Skeletal muscle cell (primary cell): ENCODE measurements at places on chromosomes 11 and 22.
A peak's percentile ranks its signal among the peaks of the same experiment; 100 is the strongest.

DNA sequence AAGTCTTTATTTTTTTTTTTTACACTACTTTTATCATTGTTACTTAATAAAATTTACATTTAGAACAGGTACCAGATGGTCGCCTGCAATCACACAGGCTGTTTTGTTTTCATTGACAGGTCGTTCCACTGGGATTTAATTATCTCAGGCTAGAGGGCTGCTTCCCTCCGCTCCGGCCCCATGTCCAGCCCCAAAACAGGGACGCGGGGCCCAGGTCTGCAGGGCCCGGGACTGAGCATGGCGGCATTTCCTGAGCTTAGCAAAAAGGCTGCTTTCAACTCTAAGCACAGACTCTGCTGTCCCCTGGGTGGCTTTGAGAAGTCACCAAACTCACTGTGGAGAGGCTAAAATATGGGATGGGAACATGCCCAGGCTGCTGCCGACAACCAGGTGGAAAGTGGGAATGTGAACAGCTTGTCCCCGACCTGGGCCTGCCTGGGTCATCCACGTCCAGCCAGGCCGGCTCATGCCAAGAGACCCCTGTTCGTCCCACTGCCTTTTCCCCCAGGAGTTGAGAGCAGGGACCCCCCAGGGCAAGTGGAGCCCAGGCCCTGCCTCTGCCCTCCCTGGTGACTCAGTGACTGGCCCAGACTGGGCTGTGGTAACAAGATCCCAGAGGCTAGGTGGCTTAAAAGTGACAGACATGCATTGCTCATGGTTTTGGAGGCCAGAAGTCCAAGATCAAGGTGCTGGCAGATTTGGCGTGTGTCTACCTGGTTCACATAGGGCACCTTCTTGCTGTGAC, 150.0 kb downstream of the SHANK2 start:
- no peak for DNase-seq

DNA sequence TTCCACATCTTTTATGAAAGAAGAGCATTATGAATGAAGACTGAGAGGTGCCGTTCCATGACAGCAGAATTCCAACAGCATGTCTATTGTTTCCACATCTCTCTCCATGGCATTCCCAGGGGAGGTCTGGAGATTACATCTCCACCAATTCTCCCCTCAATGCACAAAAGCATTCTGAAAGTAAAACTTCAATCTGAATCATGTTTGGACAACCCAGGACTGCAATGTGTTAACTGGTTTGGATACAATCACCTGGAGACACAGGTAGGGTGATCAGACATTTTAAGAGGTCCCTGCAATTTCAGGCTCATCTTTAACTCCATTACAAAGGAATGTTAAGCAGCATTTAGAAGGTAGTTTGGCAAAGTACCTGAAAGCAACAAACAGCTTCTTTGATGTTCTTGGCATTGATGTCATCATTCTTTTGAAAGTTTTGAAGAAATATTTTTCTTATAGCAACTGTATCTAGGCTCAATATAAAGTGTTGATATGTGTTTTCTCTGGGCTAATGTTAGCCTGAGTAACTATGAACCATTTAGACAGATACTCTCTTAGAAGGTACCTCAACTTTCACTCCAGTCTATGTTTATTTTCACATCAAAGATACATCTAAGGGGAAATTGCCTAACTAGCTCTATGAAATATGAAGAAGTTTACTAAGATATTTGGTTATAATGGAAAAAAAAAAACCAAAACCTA, 181.4 kb upstream of the MTMR2 start:
- DNase-seq: no peak

- no peak for DNase-seq
Observed at GRCh38 chr22:17472932-17473331, 90.4 kb upstream of the SLC25A18 start.

DNA sequence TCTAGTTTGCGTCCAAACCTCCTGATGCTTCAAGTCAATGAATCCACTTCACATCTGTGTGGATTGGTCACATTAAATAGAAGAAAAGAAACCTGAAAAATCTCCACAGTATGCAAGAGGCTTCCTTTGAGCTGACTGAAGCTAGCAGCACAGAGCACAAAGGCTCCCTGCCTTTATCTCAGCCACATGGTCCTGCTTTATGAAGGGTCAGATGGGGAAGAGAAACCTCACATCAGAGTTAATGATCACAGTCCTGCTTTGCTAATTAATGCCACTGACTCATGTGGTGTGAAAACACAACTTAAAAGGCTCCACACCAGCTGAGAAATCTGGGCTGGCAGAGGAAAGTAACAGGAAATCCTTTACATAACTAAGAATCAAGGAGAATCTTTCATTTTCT, 1291.0 kb downstream of the LRRC4C start:
- DNase-seq: no peak

DNA sequence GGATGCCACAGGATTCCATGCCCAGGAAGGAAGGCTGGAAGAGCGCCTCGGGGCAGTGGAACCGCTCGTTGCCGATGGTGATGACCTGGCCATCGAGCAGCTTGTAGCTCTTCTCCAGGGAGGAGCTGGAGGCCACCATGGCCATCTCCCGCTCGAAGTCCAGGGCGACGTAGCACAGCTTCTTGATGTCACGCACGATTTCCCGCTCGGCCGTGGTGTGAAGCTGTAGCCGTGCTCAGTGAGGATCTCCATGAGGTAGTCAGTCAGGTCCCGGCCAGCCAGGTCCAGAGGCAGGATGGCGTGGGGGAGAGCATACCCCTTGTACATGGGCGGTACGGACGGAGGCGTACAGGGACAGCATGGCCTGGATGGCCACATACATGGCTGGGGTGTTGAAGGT, 17.9 kb upstream of the EP300 start:
- DNase-seq: no peak

- DNase-seq: no peak
Observed at GRCh38 chr11:134751031-134751585, 339.1 kb upstream of the B3GAT1 start.

DNA sequence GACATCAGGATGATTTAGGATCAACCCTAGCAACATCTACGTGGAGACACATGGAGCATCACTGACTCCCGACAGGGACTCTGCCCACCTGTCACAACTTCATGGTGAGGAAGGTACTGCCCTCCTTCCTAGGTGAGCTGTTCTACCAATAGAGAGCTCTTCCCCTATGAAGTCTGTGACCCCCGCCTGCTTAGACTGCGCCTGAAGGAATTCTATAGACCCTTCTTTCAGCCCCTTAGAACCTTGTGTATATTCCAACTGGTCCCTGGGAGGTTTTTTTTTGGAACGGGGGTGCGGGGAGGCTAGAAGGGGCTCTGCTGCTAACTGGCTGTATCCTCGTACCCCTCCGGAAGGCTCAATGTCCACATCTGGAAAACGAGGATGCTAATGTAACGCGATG, 566 bp downstream of the INTS4 start:
- no peak for DNase-seq

DNA sequence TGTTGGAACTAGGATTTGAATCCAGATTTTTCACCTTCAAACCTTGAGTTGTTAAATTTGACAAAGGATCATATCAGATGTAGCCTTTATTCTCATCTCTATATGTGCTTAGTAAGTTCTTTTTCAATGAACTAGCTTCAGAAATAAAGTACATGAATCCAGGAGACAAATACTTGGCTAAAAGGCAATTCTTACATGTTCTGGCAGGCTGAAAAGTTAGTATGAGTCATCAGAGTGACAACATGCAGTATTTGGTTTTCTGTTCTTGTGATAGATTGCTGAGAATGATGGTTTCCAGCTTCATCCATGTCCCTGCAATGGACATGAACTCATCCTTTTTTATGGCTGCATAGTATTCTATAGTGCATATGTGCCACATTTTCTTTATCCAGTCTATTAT, 40.4 kb downstream of the BBOX1 start:
- peak; percentile 48 for DNase-seq

DNA sequence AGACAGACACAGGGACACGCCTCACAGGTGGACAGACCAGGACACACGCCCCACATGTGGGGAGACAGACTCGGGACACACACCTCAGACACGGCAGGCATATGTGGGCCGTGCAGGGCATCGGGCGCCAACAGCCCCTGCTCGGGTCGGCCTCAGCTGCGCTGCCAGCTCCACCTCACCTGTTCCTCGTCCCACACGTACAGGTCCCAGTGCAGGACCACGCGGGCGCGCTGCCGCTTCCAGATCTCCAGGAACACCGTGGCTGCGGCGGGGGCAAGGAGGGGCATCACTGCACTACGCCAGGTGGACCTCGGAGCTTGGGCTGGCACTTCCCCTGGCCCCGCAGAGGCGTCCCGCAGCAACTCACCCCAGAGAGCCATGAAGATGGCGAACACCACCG, 12.4 kb downstream of the ANO9 start:
- no peak for DNase-seq

- no peak for DNase-seq
Observed at GRCh38 chr11:3605771-3606203, 36.0 kb downstream of the ART5 start.

GRCh38 chr11:27705873-27706820, 5.9 kb upstream of the BDNF start:
- no peak for DNase-seq

- DNase-seq: peak; percentile 41
Observed at GRCh38 chr11:44178381-44178780, 82.9 kb downstream of the EXT2 start.

DNA sequence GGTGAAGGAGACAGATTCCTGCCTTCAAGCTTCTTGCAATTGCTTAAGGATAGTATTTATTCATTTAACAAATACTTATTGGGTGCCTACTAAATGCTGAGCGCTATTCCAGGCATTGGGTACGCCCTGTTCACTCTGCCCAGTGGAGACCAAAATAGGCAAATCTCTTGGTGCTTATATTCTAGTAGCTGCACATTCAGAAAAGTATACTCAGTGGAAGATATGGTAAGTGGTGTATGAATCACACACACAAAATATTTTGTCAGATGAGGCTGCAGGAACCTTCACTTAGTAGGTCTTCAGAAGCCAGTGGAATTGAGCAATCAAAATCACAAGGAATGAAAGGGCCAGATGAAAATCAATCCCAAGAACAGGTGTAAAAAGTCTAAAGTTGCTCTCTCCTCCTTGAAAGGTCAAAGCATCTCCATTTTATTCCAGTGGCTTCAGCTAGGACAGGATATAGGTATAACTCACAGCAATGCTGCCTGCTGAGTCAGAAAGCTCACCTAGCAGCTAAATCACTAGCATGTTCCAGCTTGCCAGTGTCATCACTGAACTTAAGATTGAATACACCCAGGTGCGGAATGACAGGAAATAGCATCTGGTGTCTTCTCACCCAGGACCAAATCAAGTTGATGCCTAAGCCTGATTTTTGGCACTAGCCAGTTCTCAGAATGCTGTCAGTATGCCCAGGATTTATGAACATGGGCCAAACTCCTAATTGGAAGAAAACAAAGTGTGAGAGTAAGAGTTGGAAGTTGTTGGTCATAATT, 83.9 kb downstream of the AMOTL1 start:
- no peak for DNase-seq

DNA sequence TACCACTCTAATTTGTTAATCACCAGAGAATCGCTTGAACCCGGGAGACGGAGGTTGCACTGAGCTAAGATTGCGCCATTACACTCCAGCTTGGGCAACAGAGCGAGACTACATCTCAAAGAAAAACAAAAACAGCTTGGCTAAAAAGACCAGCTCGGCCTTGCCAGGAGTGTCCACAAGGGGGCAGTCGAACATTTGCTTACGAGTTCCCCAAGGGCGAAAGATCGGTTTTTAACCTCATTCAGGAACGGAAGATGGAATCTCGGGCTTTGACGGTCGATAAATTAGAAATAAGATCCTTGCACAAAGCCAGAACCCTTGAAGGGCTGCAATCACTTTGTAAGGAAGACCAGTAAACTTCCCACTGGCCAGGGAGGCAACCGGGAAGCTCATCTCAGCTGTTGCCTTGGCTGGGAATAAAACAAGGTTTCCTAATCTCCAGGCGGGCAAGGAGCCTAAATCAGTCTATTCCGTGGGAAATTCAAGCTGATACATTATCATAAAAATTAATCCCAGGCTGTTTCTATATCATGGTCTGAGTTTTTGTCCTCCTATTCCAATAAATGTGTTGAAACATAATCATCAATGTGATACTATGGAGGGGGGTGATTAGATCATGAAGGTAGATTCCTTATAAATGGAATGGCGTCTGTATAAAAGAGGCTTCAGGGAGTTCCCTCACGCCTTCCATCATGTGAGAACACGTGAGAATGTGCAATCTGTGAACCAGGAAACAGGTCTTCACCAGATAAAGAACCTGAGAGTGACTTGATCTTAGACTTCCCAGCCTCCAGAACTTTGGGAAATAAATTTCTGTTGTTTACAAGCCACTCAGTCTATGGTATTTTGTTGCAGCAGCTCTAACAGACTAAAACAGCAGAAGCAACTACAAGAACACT, 14.9 kb upstream of the SLC29A2 start:
- DNase-seq: peak; percentile 41

DNA sequence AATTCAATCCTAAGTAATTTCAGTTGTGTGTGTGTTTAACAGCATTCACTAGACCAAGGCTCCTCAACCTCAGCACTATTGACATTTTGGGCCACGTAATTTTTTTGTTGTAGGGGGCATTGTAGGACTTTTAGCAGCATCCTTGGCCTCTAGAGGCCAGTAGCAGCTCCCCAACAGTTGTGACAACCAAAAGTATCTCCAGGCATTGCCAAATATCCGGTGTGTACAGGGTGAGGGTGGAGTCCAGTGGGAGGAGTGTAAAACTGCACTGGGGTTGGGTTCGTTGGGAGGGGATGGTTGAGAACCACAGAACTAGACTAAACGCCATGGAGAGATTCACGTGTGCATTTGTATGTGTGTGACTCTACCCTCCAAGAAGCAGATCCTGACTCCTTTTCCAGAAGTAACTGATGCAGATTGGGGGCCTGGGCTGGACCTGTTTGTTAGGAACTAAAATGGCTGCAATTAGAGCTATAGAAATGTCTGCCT, 5.9 kb upstream of the PHF21A start:
- no peak for DNase-seq

DNA sequence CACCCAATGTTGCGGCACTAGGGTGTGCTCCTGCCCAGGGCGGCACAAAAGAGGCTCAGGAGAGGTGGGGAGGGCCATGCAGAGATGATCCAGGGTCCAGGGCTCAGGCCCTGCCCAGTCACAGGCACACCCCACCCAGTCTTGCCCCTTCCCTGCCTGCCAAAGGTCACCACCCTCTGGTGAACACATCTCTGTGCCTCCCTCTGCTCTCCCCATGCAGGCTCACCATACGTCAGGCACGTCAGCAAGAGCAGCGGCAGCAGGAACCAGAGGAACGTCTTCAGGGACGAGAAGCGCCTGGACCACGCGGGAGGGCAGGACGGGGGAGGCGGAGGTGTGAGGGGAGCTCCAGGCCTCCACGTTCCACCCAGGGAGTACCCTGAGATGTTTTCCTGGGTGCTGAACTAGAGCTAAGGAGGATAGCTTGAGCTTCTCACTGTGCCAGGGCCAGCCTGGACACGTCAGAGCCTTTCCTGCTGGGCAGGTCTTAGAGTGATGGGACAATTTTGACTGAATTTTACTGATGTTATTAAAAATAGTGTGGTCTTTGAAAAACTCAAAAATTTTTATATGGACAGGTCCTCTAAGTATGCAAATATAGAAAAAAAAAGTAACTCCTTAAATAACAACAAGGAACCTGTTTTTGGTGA, 7.2 kb downstream of the SUN2 start:
- DNase-seq: no peak
